ENCODE measurements at places on chromosomes 4 and X. TPM values are rescaled to one million over a fixed set of nuclear protein-coding genes. Genes with fewer than 3 reads are reported as not detected.

Gene NPNT
- total RNA-seq, result 0.29 TPM

Gene HTN3
- total RNA-seq, result not detected

Gene EGFL6
- not detected for total RNA-seq

Gene MAGEA2B
- not detected for total RNA-seq

Gene TLR3
- total RNA-seq, result 7.8 TPM

Gene NLGN3
- total RNA-seq, result 2.3 TPM

Gene GNRHR
- total RNA-seq, result not detected

Gene OPRPN
- not detected for total RNA-seq

Gene TRPC5OS
- total RNA-seq, result under 0.01 TPM

Gene NPY5R
- total RNA-seq, result not detected

Gene PRRG1
- 14.1 TPM for total RNA-seq

Gene PCDH11X
- total RNA-seq, result not detected

All from smooth muscle cell of trachea (primary cell).